ENCODE measurements at places on chromosomes 6 and 20.

- no peak for DNase-seq
Measured at GRCh38 chr6:101719521-101719920, 326.0 kb downstream of the GRIK2 start.

- DNase-seq, result no peak
Measured at GRCh38 chr6:76861403-76861802, 601.9 kb downstream of the HTR1B start.

- no peak for DNase-seq
Measured at GRCh38 chr6:96058082-96058481, 42.3 kb downstream of the FUT9 start.

DNA sequence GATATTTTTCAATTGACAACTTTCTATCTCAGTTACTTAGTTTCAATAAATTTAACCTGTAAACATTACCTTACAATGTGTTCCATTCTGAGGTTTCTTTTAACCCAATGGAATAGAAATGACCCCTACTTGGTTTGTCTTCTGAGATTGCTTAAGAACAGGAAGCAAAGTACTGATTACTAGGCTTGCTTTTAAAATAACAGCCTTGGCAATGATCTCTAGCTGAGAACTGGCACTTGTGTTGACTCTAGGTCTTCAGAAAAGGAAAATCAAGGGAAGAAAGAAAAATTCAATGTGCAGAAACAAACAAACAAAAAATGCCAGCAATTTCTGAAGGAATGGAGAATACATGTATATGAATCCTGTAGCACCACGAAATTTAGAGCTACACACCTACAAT is 66.1 kb downstream of the SYNE1 start:
- no peak for DNase-seq

DNA sequence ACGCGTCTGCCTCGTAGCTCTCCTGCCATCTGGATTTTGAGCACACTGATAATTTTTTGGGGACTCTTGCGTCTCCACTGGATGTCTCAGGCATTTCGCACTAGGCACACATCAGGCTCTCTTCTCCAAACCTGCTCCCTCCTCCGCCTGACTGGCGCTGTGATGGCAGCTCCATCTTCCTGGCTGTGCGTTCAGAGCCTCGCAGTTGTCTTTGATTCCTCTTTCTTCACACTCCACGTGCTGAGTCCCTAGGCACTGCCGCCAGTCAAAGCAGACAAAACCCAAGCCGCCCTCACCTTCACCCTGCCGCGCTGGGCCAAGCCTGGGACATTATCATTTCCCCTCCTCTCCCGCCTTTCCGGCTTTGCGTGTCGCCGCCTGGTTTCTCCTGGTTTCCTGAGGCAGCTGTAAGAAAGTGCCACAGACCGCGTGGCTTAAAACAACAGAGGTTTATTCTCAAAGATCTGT is 778 bp downstream of the PSMG4 start:
- peak; percentile 66 for DNase-seq

DNA sequence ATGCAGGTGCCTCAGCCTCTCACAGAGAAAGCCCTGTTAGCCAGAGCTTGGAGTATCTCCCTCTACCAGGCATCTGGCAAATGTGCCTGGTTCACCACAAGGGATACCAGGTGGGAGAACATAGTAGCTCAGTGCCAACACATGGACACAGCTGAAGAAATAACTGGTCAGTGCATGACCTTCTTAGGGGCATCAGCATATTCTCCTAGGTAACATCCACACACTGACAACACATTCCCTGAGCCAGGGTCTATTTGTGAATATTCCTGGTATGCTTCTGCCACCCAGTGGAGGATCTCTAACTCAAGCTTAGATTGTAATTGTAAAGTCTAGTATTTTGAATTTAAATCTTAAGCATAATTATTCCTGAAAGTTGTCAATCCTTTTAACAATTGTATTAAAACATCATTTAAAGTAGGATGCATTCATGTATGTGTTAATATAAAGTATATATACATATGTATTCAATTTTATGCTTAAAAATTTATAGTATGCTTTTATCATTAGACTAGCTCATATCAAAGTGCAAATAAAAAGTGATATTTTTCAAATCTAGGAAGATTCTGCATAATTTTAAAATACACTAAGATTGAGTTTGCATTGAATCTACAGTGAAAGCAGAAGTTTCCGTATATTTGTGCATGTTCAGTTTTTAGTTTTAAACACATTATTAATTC is 45.3 kb upstream of the COL21A1 start:
- DNase-seq, result peak; percentile 70

GRCh38 chr6:42260972-42261371 is 43.3 kb upstream of the MRPS10 start:
- DNase-seq, result peak; percentile 66

DNA sequence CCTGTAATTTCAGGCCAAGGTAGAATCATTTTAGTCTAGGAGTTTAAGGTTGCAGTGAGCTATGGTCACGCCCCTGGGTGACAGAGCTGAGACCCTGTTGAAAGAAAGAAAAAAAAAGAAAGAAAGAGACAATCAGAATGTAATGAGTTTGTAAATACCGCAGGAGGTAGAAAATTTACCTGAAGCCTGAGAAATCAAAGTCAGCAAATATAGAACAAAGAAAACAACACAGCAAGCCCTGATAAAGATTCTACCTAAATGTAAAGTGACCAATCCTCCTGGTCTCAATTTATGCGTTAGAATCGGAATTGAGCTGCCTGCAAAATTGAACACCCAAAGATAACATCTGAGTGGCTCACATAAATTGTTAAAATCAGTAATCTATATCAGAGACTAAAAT is 146.5 kb upstream of the ZNF184 start:
- DNase-seq, result no peak
